ENCODE measurements at places on chromosomes 12 and 14.

DNA sequence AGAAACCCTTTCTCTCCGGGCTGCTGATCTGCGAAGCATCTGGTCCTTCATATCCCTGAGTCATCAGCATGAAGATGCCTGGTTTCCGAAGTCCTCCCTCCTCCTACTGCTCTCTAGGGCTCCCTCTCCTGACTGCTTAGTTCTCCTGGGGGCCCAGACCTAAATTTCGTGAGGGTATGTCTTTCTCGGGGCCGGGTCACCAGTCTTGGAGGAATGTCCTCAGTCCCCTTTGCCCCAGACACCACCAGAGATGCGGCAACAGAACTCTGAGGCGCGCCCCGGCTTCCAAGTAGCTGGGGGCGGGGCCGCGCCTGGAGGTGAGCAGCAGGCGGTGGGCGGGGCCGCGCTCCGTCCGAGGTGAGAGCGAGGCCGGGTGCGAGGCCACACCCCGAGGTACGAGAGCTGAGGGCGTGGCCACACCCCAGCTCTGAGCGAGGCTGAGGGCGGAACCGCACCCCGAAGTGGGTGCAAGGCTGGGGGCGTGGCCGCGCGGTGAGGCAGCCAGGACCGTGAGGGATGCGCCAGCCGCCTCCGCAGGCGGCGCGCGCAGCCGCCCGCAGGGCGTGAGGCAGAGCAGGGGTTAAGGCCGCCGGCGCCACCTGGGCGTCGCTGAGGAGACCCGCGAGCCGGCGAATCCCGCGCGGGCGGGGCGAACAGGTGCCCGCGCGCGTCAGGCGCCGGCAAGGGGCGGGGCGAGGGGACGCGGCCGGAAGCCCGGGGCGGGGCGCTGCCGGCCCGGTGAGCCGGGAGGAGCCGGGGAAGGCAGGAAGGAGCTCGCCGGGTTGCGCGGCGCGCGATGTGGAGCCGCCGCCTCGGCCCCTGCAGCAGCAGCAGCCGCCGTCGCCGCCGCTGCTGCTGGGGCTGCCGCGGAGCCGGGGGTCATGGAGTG lies at the start of gene BICDL1:
TSS of gene BICDL1 (plus strand) at position 765 of the 889 bp plus-strand sequence. CDS start 633 bp downstream, outside the sequence.
- peak within 1 kb of the TSS; percentile 90 for H3K4me3 ChIP-seq
- H3K27me3 ChIP-seq, result peaks cover 2% of the 10 kb centered on the region
- no peak within 1 kb of the TSS for H3K27ac ChIP-seq
- DNase-seq, result peak; percentile 55
- H3K4me1 ChIP-seq, result no peaks in the 10 kb centered on the region
- no peaks in the 10 kb centered on the region for H3K36me3 ChIP-seq

DNA sequence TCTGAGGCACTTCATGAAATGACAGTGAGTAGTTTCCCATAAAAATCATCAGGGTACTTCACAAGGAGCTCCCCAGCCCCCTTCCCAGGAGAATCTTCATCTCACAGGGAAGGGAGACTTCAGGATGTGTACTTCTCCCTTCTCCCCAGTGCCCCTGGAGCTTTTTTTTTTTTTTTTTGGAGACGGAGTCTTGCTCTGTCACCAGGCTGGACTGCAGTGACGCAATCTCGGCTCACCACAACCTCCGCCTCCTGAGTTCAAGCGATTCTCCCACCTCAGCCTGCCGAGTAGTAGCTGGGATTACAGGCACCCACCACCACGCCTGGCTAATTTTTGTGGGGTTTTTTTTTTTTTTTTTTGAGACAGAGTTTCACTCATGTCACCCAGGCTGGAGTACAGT lies 10.4 kb downstream of the ITPK1 start:
- peaks cover 2% of the 10 kb centered on the region for H3K27me3 ChIP-seq
- H3K27ac ChIP-seq, result no peak overlapping the region
- no peak overlapping the region for H3K4me3 ChIP-seq
- peaks cover 2% of the 10 kb centered on the region for H3K4me1 ChIP-seq

DNA sequence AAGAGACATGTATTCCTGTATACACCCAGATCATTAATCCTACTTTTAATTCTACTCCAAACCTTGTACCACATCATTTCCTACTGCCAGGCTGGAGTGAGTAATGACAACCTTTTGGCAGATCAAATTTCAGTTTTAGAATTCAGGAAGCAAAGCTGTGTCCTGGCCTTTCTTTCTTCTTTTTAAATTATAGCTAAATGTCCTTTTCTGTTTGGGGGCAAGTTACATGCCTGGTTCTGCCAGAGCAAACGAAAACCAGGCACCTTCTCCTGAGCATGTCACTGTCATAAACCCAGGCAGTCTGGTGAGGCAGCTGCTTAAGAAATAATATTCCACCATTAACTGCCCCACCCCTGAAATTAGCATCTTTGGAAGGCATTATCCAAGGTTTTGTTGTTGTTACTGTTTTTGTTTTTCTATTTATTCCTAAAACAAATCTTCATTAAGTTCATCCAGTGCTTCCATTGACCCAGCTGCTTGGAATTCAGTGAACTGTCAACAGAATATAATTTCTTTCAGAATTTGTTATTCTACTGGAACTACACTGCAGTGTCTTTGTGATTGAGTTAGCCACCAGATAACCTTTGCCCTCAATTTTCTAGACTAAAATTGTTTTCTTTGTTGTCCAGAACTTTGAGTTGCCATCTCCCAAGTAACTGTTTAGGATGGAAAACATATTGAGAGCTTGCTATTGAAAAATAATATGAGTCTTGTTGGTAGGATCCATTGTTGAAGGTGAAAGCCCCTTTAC lies 33.2 kb downstream of the SAMD4A start:
- DNase-seq, result no peak
- H3K4me3 ChIP-seq, result no peak overlapping the region
- H3K27me3 ChIP-seq, result no peaks in the 10 kb centered on the region
- peaks cover 8% of the 10 kb centered on the region for H3K4me1 ChIP-seq
- no peaks in the 10 kb centered on the region for H3K36me3 ChIP-seq

- H3K4me1 ChIP-seq, result peaks cover 40% of the 10 kb centered on the region
- H3K27me3 ChIP-seq, result no peaks in the 10 kb centered on the region
- peaks cover 13% of the 10 kb centered on the region for H3K36me3 ChIP-seq
These were observed 92.9 kb downstream of the FAR2 start for GRCh38 chr12:29241821-29242591.
